Central memory CD4-positive, alpha-beta T cell (primary cell): ENCODE measurements at places on chromosomes 2 and 18.
A peak's percentile ranks its signal among the peaks of the same experiment; 100 is the strongest.

GRCh38 chr2:34308140-34308539 lies 709.0 kb upstream of the FAM98A start:
- no peak for DNase-seq

- DNase-seq: no peak
These were observed 94.3 kb upstream of the ZNF516 start for GRCh38 chr18:76589316-76589715.

DNA sequence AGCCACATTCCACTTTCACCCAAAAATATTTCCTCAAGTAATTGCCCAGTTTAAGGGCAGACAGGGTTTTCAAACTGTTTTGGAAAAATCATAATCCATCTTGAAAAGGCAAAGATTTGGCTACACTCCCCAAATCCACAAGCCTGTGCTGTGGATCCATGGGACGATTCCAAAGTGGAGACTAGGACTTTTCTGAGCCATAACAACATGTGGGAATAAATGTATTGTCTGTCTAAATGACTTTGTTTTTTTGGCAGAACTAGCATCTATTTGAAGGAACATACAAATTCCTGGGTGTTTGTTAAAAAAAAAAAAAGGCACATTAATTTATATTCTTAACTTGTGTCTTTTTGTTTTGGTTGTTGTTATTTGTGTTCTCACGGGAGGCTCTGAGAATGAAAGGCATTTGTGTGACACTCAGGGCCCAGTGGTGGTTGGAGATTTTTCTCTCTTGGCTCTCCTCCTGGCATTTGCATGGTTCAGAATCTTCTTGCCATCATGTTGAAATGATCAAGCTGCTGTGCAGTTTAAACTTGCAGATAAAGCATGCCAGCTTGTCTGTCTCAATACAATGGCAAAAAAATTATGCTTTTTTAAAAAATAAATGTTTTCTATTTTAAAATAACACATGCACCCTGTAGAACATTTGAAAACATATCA lies 277.4 kb downstream of the EN1 start:
- no peak for DNase-seq

DNA sequence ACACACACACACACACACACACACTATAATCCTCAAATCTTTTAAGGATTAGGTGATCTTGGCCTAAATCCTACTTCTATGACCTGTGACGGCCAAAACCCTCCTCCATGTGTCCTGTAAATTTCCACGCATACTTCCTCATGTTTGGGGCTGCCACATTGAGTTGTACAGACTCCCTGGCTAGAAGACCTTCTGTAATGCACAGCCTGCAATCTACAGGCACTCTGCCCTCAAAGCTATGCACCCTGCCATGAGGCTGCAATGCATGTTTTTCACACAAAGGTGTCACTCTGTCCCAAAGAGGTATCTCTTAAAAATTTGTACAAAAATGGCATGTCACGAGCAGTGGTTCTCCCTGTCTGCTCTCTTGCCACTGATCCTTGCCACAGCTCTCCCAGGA lies 26.4 kb upstream of the B4GALT6 start:
- DNase-seq: no peak

GRCh38 chr2:190781604-190782198 lies 98.9 kb upstream of the GLS start:
- peak; percentile 36 for DNase-seq

DNA sequence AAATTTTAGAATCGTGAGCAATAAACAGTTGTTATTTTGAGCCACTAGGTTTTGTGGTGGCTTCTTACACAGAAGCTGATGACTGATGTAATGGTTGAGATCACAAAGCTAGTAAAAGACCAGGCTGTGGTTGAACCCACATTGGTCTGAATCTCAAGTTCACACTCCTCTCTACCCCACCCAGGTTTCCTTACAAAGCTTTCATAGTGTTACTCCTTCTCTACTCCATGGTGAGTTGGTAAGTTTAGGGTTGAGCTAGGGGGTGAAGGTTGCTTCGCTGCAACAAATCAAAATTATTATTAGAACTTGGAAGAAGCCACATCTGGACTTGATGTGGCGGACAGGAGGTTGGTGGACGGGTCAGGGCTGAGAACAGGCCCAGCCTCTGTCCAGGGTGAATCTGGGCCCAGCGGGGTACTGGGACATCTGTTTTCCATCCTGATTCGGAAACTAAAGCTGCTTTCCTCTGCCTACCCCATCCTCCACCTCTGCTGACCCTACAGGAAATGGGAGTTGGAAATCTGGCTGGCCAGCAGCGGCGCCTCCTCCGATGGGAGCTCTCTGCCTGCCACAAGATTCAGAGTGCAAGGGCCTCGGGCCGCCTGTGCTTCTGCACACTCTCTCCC lies 86.3 kb downstream of the ZFP36L2 start:
- peak; percentile 58 for DNase-seq
